ENCODE measurements at places on chromosomes 13 and 19.

DNA sequence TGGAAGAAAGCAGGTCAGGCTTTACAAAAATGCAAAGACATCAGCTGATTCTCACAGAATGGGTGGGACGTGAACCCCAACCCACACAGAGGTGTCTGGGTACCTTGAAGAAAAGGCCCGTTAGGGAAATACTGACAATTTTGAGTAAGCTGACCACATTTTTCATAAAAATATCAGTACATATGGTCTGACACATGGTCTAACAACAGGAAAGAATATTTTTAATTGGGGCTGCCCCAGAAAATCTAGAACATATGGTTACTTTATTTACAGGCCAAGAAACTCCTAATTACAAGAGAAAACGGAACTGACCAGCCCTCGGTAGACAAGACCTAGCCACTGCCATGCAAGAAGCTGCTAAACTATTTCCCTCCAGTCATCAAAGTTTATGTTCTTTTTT is 48.7 kb upstream of the ITM2B start:
- DNase-seq: no peak

DNA sequence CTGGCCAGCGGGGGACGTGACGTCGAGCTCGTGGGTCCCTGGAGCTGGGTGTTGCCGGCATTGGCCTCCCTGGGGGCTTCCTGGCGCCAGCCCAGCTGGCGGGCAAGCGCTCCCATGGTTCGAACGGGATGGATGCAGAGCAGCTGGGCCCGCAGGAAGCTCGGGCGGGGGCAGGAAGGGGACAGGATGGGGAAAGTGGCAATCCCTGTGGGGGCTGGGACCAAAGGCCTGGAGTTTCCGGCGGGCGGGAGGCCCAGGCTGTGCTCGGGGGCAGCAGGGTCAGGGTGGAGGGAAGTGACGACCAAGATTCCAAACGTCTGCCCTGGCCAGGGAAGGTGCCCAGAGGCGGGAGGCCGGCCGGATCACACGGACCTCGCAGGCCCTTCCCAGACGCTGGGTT is 19.3 kb downstream of the PALM start:
- DNase-seq: no peak

GRCh38 chr19:4557144-4557970 is 2.1 kb downstream of the SEMA6B start:
- no peak for DNase-seq

- DNase-seq: no peak
These were observed 475.4 kb upstream of the ARGLU1 start for GRCh38 chr13:107043021-107043956.

DNA sequence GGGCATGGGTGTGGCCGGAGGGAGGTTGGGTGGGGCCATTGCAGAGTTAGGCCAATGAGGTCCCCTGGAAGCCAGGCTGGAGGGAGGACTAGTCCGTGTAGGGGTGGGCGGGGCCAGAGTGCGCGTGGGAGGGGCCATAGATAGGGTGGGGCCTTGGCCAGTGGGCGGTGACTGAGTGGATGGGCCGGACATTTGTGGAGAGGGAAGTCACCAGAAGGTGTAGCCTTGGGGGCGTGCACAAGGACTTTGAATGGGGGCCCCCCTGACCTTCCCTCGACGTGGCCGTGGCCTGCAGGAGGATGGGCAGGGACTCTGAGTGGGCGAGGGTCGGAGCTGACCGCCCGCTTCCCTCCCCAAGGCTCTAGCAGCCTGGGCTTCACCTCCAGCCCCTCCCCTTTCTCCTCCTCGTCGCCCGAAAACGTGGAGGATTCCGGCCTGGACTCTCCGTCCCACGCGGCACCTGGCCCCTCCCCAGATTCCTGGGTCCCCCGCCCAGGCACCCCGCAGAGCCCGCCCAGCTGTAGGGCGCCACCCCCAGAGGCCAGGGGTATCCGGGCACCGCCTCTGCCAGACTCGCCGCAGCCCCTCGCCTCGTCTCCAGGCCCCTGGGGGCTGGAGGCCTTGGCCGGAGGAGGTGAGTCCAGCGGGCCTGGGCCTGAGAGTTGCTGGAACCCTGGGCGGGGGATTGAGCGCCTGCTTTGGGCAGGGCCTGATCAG is 16.5 kb upstream of the B3GNT3 start:
- DNase-seq: peak; percentile 81
